ENCODE measurements at places on chromosomes 2 and 18.

DNA sequence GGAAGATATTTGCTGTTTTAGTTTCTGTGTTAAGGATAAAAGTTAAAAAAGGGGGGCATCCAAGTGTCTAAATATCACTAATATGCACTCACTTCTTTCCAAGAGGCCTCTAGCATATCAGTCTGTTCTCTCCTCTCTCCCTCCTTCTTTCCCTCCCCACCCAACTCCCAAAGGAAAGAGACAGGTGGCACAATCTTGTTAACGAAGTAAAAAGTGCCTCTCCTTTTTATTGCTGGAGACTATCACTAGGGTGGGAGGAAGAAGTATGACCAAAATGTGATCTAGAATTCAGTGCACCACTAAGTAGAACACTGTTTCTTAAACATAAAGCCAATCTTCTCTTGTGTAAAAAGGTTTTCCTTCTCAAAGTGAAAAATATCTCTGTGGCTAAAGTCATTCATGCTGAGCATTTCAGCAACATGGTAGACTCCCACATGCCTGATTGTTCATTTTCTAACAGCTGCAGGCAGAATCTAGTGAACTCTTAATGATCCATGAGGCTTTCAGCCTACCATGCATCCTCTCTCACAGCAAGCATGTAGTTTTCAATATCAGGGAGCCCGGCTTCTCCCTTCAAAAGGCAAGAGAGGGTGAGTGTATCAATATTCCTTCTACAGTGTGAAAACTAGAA, 39.5 kb downstream of the RNU4ATAC start:
- DNase-seq, result no peak

DNA sequence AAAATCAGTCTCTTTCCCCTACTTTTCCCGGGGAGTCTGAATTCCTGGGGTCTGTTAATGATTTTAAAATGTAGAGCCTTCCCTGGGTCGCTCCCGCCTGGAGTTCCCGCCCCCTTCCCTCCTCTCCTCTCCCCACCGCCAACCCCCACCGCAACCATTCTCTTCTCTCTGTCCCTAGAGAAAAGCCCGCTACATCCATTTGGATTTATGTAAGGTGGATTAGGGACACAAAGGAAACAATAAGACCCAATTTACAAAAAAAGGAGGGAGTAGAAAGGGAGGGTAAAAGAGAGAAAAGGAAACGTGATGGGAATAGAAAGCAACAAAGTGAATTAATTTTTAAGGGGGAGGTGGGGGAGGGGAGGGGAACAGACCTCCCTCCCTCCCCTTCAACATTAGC, 2.2 kb downstream of the EPHA4 start:
- no peak for DNase-seq

DNA sequence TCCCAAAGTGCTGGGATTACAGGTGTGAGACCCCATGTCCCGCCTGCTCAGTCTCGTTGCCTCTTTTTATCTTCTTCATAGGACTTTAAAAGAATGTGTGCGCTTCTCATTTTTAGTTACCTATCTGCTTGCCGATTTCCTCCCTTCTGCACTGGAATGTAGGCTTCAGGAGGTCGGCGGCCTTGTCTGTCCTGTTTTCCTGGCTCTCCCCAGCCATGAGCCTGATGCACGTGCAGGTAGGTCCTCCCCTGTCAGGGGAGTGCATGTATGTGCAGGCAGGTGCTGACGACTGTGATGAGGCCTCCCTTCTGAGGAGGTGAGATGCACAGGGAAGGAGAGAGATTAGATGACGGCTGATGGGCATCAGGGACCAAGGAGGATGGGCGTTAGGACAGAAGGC, 13.6 kb upstream of the ATP6V1C2 start:
- no peak for DNase-seq

GRCh38 chr2:218648088-218648786, 11.2 kb downstream of the ZNF142 start:
- DNase-seq, result peak; percentile 40

DNA sequence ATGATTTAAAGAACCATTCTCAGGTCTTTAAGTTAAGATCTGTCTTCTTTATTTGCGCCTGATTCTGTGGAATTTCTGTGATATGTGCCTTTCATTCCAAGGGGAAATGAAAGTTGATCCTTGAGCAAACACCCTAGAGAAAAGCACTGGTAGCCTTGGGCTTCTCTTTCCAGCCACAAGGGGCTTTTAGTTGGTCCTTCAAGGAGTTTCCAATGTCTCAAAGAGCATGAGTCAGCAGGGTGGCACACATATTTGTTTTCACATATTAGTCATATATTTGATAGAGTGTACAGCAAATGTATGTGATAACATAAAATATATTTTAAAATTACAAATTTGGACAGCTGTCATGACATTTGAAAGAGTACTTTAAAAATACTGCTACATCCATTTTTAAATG, 339.5 kb downstream of the TXNL1 start:
- no peak for DNase-seq

Data from naive thymus-derived CD4-positive, alpha-beta T cell (primary cell).